Esophagus mucosa (tissue), 1 donor: ENCODE measurements at places on chromosomes 12 and 14. TPM values are rescaled to one million over a fixed set of nuclear protein-coding genes. Genes with fewer than 3 reads are reported as not detected.

GRCh38 chr12:5692850-5693249 lies 252.2 kb downstream of the ANO2 start:
- no peak for ATAC-seq

- peak; percentile 29 for ATAC-seq
Measured at GRCh38 chr12:5166976-5167375, 123.3 kb downstream of the KCNA5 start.

DNA sequence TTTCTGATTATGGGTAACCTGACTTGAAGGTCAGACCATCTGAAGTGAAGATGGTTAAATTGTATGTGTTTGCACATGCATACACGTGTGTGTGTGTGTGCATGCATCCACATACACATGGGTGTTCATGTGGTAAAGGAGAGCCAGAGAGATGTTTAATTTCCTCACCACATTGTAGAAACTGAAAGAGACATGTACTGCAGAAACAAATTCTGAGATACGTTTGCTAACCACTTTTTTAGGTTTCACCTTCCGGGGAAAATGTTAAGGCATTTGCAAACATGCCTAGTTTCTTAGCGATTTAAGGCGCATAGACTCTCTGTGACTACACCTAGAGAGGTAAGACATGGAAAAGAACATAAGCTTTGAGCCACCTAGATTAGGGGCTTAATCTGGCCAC lies 362.9 kb downstream of the RAD51B start:
- no peak for ATAC-seq

DNA sequence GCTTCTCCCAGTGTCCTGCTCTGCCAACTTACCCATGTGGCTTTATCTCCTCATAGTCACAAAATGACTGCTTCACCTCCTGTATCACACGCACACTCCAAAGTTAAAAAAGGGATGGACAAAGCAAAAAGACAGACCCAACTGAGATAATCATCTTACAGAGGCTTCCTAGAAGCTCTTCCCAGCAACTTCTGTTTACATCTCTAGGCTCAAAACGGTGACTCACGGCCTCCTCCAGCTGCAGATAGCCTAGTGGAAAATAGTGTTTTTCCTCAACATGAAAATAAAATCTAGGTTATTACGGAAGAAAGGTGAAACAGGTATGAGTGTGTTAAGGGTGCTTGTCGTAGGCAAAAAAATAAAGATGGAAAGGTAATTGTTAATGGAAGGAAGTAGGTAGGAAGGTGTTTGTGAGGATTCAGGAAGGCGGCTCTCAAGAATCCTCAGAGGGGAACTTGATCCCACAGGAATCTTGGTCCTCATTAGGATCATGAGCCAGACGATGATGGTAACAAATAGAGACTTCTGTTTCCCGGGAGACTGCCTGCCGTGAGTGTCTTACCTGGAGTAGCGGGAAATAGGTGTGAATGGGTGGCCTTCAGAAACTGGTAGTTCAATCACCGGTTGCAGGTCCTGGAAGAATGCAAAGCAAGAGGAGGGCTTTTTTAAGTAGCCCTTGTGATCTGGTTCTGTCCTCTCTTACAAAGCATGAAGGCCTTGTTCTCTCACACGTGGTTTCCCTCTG lies 487.5 kb upstream of the TMEM132C start:
- no peak for ATAC-seq

DNA sequence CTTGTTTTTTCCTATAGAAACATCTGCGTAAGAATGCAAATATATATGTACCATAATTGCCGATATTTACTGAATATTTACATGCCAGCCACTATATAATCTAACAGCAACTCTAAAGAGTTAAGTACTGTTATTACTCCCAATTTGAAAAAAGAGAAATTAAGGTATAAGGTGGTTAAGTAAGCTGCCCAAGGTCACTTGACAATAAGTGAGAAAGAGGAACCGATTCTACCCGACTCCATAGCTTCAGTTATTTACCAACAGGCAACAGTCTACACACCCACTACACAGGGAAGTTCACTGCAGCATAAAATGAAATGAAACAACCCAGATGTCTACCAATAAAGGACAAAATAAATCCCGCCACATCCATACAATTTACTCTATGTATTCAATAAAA lies 1.1 kb downstream of the MIS18BP1 start:
- peak; percentile 30 for ATAC-seq

ADAM21 gene
- not detected for total RNA-seq

- ATAC-seq, result no peak
Measured at GRCh38 chr12:107109726-107110719, 16.7 kb upstream of the CRY1 start.

GRCh38 chr12:28507033-28507432 lies 316.8 kb downstream of the CCDC91 start:
- ATAC-seq, result no peak

INSM2 gene
- not detected for total RNA-seq

TSPAN8 gene
- 0.60 TPM for total RNA-seq

DNA sequence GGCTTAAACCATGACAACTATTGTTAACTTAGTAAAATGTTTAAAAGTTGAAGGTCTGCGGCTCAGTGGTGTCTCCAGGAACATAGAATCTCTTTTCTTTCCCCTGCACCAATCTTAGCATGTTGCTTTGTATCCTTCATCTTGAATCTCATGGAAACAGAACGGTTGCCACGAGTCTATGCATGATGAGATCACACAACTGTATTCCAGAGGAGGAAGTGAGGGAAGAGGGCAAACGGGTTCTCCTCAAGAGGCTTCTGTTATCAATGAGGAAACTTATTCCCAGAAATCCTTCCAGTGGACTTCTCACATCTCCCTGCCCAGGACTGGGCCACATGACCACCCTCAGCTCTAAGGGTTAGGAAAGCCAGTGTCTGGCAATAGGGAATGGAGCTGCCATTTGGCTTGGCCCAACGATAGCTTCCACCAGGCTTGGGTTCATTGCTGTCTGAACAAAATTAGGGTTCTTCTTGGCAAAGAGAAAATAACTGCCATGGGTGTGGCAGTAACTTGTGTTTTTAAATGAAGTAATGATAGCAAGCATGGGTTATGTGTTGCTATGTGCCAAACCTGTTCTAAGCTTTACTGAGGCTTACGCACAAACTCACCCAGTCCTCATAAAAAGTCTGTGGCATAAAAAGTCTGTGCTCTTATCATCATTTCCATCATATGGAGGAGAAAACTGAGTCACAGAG lies 17.4 kb downstream of the PLXNC1 start:
- ATAC-seq, result no peak

- no peak for ATAC-seq
Measured at GRCh38 chr12:110848314-110848923, 1.6 kb downstream of the CCDC63 start.

KRT2 gene
- total RNA-seq, result not detected

SYT1 gene
- total RNA-seq, result 0.36 TPM

DNA sequence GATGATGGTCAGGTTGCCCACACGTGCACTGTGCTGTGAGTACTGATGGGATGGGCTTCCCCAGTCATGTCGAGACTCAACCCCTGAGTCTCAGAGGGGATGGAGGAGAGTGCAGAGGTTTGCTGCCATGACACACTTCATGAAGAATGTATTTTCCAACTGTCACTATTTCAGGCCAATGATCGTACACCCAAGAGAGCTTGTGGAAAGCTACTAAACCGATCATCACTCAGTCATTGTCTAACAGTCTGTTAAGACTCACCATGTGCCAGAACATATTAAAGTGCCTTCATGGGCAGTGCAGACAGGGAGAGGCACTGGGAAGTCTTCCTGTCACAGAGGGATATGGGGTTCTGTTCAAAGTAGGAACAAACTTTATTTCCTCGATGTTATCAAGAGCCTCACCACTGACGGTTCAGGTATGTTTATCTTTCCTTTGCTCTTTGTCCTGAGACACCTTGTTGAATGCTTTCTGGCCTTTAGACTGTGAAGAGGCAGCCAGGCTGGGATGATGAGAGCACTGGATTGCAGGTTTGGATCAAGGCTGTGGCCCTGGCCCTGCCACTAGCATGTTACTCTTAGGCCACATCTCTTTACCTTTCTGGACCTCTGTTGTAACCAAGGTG lies 41.6 kb upstream of the NTF3 start:
- ATAC-seq, result no peak

DNA sequence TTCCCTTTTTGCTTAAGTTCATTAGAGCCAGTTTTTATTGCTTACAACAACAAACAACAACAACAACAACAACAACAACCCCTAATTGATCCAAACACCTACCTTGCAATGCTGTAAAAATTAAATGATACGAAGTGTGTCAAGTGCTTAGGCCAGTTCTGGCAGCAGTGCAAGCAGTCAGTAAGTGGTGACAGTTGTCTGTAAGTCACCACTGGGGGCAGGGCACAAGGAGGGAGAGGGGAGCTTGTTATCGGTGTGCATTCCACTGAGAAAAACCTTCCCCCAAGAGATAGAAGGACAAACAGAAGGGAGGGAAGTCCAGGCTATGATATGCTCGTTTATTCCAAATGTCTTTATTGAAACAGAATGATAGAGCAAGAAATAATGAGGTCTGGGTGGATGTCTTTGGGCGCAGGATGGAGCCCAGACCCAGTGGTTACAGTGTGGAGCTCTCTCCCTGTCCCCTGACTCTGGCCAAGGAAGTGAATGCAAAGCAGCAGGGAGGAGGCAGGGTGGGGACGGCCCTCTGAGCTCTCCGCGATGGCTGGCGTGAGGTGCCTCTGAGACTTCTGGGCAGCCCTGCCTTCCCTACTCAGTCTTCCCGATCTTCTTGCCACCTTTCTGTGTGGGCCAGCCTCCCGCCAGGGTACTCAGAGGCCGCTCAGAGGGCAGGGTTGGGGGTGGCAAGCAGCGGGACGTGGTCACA lies 6.5 kb downstream of the SLC22A17 start:
- no peak for ATAC-seq

GRCh38 chr12:126782083-126782482 lies 1484.9 kb upstream of the TMEM132C start:
- ATAC-seq, result no peak

GRCh38 chr14:30275604-30276003 lies 283.4 kb upstream of the G2E3 start:
- no peak for ATAC-seq
